MM.1S (cell line): ENCODE measurements at places on chromosomes 7 and 10.

GRCh38 chr7:91927912-91928311, 12.8 kb upstream of the AKAP9 start:
- DNase-seq, result no peak

GRCh38 chr10:38159004-38159403, 64.9 kb downstream of the ZNF37A start:
- no peak for DNase-seq

- no peak for DNase-seq
Observed at GRCh38 chr7:99357701-99358490, 16.6 kb upstream of the ARPC1B start.

DNA sequence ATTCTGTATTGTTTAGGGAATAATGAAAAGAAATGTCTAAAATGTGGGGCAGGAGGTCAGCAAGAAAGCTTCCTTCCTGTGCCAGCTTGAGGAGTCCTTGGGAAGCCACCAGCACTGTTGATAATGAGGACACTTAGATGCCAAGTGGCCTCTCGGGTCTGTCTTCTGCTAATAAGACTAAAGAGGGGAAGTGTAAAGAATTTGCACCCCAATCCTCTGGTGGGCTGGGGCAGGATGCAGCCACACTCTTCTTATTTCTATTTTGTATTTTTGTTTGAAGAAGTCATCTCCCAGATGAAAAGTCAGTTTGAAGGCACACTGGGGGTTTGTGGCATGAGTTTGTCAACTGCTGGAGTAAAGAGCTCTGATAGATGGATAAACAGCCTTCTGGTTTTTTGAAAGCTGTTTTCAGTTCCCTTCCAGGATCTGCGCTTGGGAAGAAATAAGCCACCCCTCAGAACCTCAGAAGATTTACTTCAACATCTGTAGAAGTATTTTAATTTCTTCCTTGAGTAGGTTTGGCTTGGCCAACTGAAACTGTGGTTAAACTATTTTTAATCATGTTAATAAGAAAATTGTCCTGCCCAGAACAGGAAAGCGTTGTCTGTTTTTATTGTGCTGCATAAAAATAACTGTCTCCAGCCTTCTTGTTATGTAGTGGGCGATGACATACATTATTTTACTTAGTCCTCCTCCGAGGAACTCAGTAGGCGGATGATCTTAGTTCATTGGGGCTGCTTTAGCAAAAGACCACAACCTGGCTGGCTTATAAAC, 128.8 kb upstream of the GPR26 start:
- DNase-seq, result peak; percentile 69

GRCh38 chr10:8767591-8767990, 713.1 kb downstream of the GATA3 start:
- peak; percentile 47 for DNase-seq

GRCh38 chr10:486666-487322, 202.7 kb downstream of the DIP2C start:
- no peak for DNase-seq

DNA sequence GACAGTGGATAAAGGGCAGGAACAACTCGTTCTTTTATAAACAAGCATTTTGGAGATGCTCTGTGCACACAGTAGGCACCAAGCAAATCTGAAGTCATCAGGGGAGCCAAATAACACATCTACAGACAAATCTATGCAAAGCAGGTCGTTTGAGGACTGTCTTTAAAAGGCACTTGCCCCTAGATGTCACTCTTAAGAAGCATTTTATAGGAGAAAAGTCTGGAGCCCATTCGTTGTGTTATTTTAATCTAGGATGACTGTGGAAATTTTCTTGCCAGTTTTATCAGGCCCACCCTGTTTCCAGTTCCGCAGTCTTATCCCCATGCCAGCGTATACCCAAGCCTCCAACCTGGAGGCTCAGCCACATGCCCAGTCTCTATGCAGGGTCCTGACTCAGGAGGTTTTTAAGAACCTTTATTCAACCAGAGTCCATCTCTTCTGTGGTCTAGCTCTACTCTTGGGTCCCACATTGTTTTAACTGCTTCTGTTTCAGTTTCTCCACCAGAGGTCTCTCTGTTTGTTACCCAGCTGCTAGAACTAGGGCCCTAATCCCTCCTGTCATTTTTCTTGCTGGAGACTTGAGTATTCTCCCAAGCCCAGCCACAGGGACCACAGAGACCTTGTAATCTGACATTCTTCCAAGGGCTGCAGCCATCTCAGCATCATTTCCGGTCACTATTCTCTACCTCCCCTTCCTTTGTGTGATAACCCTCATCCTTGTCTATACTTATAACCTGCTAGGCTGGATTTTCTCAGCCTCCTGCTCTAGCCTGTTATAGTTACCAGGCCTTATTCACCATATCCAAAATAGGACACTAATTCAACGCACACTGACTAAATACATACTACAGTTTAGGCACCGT, 26.7 kb downstream of the PIK3CG start:
- peak; percentile 57 for DNase-seq

- no peak for DNase-seq
Observed at GRCh38 chr10:7036951-7037350, 373.9 kb downstream of the SFMBT2 start.

DNA sequence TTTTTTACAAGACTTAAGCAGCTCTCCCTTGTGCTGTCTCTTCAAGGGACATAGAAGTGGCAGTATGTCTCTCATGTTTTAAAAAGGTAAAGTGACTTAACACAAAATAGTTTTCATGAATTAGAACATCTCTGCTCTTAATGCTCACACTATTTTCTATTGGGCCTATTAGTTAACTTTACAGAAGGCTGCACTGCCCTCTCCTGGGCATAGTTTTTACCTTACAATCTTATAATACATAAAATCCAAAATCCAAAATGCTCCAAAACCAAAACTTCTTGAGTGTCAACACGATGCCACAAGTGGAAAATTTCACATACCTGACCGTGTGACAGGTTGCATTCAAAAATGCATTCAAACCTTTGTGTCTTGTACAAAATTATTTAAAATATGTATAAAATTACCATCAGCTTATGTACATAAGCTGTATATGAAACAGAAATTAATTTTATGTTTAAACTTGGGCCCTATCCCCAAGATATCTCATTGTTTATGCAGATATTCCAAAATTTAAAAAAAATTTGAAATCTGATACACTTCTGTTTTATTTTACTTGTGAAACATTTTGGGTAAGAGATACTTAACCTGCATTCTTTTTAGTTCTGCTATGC, 25.8 kb downstream of the TES start:
- DNase-seq, result peak; percentile 73
